ENCODE measurements at places on chromosomes 5 and 9.

DNA sequence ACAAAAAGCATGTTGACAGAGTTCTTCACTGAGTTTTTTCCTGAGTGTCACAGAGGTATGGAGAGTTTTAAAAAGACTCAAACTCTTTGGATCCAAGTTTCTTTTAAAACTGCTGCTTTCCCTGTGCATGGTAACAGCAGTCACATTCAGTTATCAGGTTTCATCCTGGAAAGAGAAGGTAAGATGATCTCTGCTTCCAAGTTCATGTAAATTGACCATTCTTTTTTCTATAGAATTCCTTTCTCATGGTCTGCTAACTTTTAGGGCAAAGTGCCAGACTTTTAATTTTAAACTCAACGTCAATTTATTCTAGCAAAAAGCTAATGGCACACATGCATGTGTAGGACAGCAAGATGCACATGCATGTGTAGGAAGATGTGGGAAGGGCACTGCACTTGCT lies 52.5 kb upstream of the PRLR start:
- no peak for ATAC-seq

- no peak for ATAC-seq
Observed at GRCh38 chr5:951940-952596, 56.5 kb upstream of the NKD2 start.

GRCh38 chr5:92884469-92884868 lies 696.5 kb downstream of the NR2F1-AS1 start:
- no peak for ATAC-seq

GRCh38 chr5:173882632-173883031 lies 5.5 kb upstream of the CPEB4 start:
- ATAC-seq, result no peak

- ATAC-seq, result no peak
Observed at GRCh38 chr5:61159070-61159469, 3.2 kb downstream of the SMIM15 start.

- no peak for ATAC-seq
Observed at GRCh38 chr9:136296434-136297015, 7.4 kb downstream of the CCDC187 start.

GRCh38 chr5:84430863-84431663 lies 46.4 kb upstream of the EDIL3 start:
- ATAC-seq, result no peak

DNA sequence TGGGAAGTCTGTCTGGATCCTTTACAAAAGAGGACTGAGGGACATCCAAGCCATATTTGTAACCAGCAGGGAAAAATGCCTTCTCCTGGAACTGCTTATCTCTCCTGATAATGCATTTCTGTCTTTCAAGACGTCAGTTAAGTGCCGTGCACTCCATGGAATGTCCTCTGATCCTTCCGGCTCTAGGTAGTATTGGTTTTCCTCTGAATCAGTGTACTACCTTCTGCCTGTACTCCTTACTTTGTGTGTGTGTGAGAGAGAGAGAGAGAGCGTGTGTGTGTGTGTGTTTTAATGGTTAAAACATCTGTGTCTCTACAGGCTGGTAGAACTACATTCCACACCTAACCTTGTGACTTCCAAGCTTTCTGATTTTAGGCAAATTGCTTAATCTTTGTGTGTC lies 89.9 kb downstream of the PIP5K1B start:
- no peak for ATAC-seq

DNA sequence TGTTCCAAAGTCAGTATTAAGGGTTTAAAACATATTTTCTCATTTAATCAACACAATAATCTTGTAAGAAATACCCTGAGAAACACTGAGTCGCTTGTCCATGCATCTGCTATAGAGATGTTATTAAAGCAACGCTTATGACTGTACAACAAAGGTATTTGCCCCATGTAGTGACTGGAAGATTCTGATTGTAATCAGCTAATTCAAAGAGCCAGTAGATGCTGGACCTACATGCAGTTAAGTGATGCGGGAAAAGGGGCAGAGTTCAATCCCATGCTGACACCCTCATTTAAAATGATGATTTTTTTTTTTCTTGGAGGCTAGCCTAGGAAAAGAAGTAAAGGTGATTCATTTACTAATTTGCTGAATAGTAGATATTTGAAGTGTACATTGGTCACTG lies 149.3 kb upstream of the MTAP start:
- no peak for ATAC-seq

DNA sequence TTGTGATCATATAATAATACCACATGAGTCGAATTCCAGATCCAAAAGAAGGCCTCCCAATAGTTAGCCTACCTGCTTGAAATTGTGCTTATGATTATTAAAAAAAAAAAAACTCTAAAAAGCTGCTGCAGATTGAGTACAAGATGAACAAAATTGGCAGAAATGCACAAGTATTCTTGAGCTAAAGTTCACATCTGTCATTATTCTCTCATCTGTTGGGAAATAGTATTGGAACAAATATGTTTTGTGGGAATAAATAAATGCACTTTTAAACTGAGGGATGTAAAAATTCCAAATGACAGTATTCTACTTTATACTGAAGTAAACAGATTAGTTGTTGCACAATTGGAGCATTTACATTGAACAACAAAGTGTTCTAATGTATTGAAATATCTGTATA lies 15.7 kb downstream of the DAB2 start:
- no peak for ATAC-seq

DNA sequence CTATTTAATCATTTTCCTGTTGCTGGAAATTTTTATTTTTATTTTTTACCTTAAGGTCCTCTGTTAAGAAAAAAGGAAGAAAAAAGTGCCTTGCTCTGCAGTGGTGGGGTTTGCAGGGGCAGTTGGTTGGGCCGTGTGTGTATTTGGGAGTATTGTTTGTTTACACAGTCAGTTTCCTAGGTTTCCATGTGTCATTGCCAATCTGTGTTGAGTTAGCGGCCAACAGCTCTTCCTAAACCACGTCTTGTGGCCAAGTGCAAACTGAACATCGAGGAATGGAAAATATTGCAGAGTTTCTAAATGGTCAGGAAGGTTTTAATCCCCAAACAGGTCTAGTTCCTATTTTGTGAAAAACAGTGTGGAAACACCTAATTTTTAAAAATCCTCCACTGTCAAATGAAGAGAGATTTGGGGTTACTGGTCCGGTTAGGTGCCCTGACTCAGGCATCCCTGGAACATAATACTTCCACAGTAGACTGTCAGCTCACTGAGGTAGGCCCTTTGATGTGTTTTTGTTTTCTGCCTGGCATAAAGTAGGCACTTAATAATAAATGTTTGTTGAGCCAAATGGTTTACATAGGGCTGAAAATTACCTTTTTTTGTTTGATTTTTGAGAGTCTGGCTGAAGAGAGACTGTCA lies 37.0 kb downstream of the MAMDC2 start:
- ATAC-seq, result no peak

DNA sequence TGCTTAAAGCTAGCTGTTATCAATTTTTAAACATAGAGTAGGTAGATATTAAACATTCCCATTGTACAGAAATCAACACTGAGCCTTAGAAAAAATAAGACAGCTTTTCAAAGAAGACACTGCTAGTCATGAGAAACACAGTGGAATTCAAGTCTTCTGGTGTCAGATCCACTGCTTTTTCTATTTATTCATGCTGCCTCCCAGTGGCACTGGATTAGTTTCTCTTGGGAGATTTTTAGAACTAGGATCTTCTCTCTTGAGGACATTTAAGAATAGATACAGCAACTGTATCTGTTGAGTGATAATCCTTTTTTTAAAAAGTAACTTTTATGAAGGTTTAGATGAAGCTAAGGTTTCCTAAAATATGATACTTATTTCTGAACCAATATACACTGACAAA lies 1635.4 kb upstream of the C9orf72 start:
- ATAC-seq, result no peak

DNA sequence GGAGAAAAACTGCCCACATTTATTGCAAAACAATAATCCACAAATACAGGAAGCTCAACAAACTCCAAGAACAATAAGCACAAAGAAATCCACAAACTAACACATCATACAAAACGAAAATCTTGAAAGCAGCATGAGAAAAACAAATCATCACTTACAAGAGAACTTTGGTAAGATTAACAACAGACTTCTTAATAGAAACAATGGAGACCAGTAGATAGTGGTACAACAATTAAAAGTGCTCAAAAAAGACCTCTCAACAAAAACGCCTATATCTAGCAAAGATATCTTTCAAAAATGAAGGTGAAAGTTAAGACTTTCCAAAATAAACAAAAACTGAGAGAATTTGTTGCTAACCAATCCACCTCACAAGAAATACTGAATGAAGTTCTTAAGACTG lies 38.4 kb downstream of the CDKL3 start:
- ATAC-seq, result no peak

DNA sequence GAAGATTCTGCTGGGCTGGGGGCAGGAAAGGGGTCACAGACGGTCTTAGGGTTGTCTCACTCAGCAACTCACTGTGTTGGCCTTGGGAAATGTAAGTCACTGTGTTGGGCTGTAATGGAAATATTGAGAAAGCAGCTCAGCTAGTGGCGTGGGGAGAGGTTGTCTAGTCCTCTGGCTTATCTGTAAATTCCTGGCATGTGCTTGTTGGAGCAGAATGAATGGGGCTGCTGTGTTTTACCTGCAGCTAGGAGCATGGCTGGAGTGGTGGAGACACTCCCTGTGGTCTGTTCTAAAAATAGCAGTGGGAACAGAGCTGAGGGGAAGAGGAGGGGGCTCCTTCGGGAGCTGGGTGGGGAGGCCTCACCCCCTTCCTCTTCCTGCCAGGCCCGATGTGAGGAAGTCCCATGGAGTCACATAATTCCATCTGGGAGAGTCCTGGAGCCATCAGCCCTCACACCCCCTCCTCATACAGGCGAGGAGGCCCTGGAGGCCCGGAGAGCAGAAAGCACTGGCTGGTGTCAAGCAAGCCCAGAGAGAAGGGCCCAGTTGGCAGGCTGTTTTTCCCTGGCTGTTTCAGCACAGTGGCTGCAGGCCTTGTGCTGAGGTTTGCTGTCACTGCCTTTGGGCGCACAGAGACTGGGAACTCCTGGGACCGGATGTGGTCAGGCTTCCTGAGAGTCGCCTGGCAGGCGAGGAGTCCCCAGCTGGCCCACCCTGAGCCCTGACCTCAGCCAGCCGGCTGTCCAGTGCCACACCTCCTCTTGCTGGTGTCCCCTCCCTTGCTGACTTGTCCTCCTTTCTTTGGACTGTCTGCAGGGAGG lies 84.9 kb downstream of the RGS3 start:
- ATAC-seq, result peak; percentile 80

DNA sequence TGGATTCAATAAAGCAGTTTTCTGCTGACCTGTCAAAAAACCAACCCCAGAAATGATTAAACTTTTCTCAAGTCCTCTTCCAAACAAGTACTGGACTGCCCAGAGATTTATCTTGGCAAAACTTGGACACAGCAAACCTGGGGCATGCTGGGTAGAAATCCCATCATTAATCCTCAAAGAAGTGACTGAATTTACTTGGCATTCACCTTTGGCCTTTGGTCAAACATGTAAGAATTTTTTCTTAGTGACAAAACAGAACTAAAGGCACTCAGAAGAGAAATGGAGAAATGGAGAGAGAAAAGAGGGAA lies 248.6 kb upstream of the NREP start:
- ATAC-seq, result no peak

- ATAC-seq, result no peak
Observed at GRCh38 chr5:147578228-147579024, 68.6 kb upstream of the DPYSL3 start.

DNA sequence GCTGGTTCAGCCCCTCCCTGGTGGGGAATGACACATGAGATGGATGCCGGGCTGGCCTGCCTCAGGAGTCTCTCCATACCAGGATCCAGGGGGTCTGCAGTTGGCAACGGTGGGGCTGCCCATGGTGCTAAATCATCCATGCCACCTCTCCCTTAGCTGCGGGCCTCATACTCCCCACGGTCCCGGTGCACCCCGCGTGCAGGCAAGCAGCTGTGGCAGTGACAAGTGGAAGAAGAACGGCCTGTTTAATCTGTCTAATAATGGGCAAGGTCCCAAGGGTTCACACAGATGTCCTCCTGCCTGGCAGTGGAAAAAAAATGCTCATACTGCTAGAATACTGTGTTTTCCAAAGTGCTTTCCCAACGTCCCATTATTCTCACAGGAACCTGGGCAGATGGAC lies 196.9 kb upstream of the PANK3 start:
- ATAC-seq, result no peak

DNA sequence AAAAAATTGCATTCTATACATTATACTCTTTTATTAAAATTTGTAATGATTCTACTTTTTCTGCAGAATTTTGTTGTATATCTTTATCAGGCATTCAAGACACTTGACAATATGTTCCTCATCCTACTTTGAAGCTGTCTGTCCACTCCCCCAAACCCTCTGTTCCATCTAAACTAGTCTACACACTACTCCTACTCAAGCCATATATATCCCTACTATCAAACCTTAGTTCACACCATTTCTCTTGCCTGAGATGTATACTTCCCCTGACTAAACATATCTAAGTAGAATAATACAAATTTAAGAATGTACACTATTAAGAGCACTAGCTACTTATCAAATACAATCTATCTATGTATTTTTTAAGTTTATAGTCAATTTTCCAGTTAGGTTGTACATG lies 107.1 kb upstream of the FTMT start:
- no peak for ATAC-seq

DNA sequence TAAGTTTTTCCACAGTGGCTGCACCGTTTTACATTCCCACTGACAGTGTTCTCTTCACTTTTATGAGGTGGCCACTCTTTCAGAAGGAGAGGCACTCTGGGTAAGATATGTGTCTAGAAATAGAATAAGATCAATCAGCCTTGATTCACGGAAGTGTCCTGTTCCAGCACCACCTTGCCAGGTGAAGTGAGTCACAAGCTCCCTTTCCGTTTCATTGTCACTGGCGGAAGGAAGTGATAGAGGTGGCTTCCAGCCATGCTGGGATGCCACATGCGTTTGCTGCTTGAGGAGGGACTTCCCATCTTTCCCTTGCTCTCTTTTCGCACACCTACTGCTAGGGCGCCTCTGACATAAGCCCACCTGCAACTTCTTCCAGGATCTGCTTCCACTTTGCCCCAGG lies 217.1 kb downstream of the PIK3R1 start:
- peak; percentile 8 for ATAC-seq

DNA sequence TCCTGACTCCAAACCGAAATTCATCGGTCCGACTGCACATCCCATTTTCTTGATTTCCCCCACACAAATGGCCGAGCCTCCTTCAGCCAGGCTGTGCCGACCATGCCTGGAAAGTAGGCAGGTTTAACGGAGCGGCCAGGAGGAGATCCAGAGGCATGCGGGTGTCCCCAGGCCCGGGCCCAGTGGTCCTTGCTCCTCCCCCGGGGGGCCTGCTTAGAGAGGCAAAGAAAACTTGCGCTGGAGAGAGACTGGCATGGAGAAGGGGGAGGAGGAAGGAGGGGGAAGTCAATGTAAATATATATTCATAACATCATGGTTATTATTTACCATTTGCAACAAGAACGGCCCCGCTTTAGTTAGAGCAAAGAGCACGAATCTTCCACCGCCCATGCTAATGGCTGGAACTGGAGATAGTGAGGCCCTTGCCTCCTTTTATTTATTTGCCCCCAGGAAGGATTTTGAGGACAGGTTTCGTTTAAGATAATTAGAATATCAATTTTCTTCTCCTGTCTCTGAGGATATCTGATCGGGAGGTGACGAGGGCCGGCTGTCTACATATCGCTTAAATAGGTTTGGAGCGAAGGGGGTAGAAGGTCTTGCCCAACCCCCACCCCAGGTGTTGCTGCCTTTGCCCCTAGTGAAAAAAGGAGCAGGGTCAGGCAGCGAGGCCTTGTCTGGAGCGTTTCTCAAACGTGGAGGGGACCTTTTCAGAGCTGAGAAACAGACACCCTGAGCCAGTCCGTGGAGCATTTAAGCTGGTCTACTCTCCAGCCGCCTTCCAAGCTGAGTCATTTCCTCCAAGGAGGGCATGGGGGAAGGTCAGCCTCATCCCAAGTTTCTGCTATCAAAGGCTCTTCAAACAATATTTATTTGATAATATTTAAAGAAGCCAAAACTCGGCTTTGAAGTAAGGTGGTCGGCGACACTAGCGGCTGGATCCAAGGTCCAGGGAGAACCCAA lies 2.5 kb downstream of the BARHL1 start:
- no peak for ATAC-seq

Measured in activated CD4-positive, CD25-positive, alpha-beta regulatory T cell treated with anti-CD3 and anti-CD28 coated beads, Interleukin-2, amount 50 U/mL, for 24 hours (primary cell).